ENCODE measurements at places on chromosomes 16 and 17. TPM values are rescaled to one million over a fixed set of nuclear protein-coding genes. Genes with fewer than 3 reads are reported as not detected.
A peak's percentile ranks its signal among the peaks of the same experiment; 100 is the strongest.

- peak; percentile 46 for DNase-seq
These were observed 7.5 kb upstream of the C16orf95 start for GRCh38 chr16:87324411-87325275.

DNA sequence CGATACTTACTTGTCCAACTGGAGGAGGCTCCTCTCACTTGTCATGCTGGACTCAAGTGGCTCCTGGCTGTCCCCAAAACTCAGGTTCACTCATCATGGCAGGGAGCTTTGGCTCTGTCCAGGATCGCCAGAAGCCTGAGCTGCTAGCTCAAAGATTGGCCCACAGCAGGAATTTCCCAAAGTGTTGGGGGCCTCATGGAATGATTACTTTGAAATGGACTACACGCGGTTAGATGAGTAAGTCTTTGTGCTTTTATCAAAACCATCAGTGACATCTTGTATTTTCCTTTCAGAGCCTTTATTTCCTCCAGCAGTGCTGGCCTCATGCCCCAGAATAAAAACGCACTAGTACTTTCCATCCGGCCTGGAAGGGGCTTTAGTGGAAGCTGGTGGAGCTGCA lies 29.2 kb upstream of the PHB1 start:
- peak; percentile 43 for DNase-seq

- no peak for DNase-seq
These were observed 61.9 kb upstream of the HLF start for GRCh38 chr17:55202896-55203295.

DNA sequence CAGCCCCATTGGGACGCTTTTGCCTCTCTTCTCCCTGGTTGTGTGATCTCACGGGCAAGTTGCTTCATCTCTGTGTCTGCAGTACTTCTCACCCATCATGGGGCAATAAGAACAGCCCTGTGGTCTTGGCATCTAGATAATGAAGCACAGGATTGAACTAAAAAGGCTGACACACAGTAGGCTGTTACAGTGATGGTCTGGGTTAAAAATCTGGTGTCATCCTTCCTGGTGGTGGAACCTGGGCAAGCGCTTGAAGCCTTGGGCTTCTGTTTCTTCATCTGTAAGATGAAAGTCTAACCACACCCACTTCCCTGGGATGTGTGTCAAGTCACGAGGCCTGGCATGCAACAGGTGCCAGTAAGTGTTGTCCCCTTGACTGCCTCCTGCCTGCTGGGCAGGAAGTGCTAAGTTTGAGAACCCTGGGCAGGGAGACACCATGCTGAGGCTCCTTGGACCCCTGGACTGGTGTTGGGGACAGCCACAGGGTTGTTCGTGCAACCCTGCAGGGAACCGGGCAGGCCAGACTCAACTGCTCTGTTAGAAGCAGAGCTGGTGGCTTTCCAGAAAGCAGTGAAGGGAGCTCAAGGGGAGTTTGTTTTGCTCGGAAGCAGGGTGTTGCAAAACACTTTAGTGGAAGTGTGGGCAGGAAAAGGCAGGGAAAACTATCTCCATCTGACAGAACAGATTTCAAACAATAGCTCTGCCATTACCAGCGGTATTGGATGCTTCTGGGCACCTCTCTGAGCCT lies 5.9 kb upstream of the MAP2K3 start:
- no peak for DNase-seq

DNA sequence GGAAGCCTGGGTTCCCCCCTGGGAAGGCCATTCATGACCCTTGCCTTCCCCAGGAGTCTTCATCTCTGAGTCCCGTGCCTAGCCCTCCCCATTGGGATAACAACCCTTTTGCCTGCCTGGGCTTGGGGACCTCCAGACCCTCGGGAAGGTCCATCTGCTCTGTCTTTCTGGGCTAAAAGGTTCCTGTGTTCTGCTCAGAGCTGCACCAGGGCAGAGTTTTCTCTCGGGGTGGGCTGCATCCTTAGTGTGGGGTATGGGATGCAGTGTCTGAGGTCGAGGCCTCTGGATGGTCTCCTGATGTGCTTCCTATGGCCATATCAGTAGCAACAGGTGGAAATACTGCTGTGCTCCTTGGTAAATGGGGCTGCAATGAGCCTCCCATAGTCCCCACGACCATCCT lies 22.9 kb upstream of the PLLP start:
- no peak for DNase-seq

DNA sequence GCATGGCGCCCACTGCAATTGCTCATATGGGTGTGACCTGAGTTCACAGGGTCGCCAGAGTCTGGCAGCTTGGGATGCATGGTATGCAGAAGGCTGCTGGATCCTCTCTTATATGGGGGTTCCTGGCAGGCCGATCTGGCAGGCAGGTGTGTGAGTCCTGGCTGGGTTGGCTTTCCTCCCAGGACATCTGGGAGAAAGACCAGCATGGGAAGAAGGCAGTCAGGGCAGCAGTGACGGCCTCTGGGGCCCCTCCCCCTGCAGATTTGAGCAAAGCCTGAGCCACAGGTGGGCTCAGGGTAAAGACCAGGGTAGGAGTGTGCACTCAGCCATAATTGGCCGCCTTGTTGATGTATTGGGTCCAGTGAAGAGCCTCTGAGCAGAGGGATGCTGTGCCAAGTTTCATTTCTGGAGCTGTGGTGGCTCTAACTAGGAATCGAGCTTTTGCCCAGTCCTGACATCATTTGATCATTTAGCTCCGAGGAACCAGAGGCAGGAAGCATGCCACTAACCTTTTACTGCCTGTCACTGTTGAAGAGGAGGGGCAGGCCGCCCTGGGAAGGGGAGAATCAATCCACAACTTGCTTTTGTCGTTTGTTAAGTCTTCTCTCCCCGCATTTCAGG lies 174.3 kb downstream of the CCDC182 start:
- DNase-seq, result no peak

DNA sequence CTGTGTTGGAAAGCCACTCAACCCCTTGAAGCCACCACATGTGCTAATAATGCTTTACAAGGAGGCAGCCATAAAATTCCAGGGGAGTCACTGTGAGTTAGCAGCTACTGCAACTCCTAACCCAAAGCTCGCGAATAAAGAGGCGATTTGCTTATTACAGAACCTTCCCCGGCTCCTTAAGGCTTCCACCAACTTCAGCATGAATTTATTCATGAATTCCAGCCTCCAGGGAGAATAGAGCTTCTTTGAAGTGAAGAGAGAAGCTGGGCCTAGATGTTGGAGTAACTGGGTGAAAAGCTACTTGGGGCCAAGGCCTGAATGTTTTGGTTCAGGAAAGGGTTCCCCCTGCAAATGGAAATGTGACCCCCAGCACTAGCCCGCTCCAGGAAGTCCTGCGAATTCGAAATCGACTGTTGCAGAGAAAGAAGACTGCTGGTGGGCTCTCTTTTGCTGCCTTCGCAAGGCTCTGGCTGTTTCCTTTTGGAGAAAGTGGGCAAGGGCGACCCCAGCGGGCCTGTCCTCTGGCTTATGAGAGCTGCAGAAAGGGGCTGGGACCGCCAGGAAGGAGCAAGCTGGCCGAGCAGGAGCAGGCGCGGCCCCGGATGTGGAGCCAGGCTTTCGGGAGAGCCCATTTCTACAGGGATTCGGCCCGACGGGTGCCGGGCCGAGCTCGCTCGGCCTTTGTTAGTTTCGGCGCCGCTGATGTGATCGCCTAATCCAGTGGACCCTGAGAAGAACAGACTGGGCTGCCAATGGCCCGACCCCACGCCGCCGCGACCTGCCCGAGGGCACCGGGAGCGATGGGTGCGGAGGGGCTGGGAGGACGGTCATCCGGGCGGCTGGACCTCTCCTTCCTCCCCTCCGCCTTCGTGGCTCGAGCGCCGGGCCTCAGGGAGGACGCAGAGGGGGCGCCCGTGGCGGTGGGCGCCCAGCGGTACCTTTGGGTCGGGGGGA lies 7.6 kb downstream of the CBX8 start:
- no peak for DNase-seq

DNA sequence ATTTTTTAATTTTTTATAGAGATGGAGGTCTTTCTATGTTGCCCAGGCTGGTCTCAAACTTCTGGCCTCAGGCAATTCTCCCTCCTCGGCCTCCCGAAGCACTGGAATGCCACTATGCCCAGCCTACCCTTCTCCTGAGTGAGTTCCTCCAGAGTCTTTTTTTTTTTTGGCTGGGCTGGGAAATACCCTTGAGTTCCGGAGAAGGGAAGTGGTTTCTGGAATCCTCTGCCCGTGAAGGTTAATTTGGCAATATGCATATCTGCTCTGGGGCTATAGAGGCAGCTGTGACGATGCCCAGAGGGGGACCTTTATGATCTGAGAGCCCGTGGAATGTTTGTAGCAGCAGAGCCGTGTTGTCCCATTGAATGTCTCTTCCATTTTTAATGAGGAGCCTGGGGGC lies 217.5 kb downstream of the RBFOX1 start:
- no peak for DNase-seq

DNA sequence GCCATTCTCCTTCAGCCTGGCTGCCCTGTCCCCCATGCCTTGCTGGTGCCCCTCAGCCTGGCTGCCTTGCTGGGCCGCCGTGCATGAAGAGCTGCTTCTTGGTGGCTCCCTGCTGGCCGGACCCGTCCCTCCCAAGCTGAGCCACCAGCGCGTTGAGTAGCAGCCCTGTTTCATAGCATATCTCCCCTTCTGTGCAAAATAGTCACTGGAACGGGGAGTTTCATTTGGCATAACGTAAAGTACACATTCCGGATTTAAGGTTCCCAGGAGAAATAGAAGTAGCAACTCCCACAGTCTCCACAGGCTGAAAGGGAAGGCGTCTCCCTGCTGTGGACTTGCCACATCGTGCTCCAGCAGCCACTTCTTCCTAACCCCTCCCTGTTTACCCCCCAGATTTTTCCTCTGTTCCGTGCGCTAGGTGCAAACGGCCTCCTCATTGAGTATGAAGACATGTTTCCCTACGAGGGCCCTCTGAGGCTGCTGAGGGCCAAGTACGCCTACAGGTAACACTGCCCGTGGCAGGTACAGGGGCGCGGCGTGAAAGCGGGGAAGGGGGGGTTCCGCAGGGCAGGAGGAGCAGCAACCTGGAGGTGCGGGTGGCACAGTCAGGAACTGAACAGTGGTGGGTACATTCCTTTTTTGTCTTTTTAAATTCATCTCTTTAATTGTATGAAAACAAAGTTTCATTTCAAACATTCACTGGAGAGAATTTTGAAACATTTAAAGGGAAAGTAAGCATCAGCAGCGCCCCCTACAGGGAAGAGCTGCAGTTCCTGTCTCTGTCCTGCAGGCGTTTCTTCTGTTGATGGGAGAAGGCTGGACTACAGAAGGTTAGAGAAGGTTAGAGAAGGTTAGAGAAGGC lies 5.8 kb upstream of the OGFOD3 start:
- peak; percentile 72 for DNase-seq

GRCh38 chr16:56356276-56357240 lies 68.8 kb downstream of the AMFR start:
- DNase-seq, result peak; percentile 84

- DNase-seq, result peak; percentile 28
These were observed at the start of gene AOC3 for GRCh38 chr17:42850954-42851353. Gene AOC3 (plus strand): TSS chr17:42851199. CDS start chr17:42851344, 145 bp downstream.

- peak; percentile 60 for DNase-seq
These were observed 38.6 kb downstream of the SYNRG start for GRCh38 chr17:37570527-37571093.

GRCh38 chr16:64295466-64295865 lies 826.4 kb downstream of the CDH11 start:
- no peak for DNase-seq

GRCh38 chr16:3881499-3881990 lies 1.0 kb upstream of the CREBBP start:
- no peak for DNase-seq

GRCh38 chr17:17527534-17527933 lies 31.3 kb upstream of the RASD1 start:
- DNase-seq, result no peak

DNA sequence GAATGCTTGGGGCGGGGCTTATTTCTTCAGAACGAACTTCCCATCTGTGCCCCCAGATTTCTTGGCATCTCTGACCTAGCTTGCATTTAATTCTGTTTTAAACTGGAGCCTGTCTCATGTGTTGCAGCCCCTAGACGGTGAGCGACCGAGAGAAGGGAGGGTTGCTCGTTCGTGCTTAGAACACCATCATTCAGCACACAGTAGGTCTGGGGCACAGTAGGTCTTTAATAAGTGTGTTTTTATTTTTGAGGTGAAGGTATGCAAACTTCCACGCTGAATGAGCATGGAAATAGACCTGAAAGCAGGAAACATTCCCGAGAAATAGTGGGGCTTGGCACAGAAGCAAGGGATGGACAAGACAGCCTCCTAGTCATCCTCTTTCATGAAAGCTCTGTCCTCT lies 57.0 kb upstream of the TAC4 start:
- DNase-seq, result no peak

DNA sequence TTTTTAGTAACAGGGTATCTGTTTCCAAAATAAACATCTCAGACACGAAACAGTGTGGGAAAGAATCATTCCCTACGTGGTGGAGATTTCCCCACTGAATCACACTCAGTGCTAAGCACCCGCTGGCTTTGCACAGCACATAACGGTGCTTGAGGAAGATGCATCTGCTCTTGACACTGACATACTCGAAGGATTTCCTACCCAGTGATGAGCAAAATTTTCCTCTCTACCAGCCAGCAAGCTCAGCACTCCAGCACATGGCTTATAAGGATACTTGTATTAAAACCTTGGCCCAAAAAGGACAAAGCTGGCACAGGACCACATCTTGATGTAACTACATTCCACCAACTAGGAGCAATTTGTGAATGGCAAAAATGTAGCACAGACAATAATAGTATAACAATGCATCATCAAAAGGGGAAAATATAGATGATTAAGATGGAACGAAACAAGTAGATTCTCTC lies 59.0 kb downstream of the ANKFY1 start:
- no peak for DNase-seq

GRCh38 chr16:28974007-28974436 lies 556 bp upstream of the SPNS1 start:
- peak; percentile 70 for DNase-seq

GRCh38 chr17:35192708-35193107 lies 1.5 kb downstream of the SLC35G3 start:
- DNase-seq, result no peak

DNA sequence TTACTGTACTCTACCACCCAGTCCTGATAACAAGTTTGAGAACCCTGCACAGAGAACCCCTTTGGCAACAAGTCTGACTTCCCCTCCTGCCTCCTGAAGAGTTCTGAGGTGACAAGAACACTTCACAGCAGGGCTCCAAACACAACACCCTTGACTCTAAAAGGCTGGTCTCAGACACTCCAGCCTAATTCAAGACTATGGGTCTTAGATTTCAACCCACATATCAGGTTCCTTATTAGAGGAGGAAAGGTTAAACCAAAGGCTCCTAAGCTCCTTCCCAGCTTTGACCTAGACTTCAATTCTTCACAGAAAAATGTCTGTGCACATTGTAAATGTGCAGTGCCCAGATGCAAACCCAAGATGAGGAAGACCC lies 23.0 kb downstream of the RANBP10 start:
- DNase-seq, result no peak

DNA sequence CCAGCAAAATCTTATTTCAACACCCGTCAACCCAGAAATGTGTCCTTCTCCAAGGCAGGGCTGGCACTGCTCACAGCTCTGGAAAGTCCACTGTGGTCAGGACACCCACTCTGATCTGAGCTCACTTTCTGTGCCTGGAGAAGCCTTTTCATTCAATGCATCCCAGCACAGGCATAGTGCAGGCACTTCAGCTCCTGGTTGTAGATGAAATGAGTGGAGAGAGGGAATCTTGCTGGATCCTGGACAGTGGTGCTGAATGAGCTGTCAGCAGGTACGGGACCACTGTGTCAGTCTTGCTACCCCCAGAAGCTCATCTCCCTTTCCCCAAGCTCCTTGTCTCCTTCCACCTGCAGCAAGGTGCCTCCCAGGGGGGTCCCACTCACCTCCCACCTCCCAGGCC lies 86.1 kb upstream of the SALL1 start:
- no peak for DNase-seq

- DNase-seq, result no peak
These were observed 175.5 kb downstream of the KATNIP start for GRCh38 chr16:27725236-27726000.

The EIF3CL gene
- 113 TPM for total RNA-seq

The OR4D1 gene
- not detected for total RNA-seq

The FNDC8 gene
- total RNA-seq, result not detected

The KRT32 gene
- total RNA-seq, result not detected

The TANC2 gene
- total RNA-seq, result 0.20 TPM
